ENCODE measurements at places on chromosomes 16 and 17. TPM values are rescaled to one million over a fixed set of nuclear protein-coding genes. Genes with fewer than 3 reads are reported as not detected.

The MILR1 gene
- not detected for total RNA-seq

The GPATCH8 gene
- total RNA-seq = 22.6 TPM

The TNFRSF17 gene
- total RNA-seq = not detected

The KRT27 gene
- 0.79 TPM for total RNA-seq

The TLE7 gene
- not detected for total RNA-seq

The STX1B gene
- 1.5 TPM for total RNA-seq

The P2RX1 gene
- total RNA-seq = not detected

The FOXC2 gene
- 2.3 TPM for total RNA-seq

The SLC38A8 gene
- not detected for total RNA-seq

The ABI3 gene
- total RNA-seq = not detected

The ATAD5 gene
- 2.7 TPM for total RNA-seq

The CCL7 gene
- total RNA-seq = not detected

The GRAP gene
- 0.65 TPM for total RNA-seq

The RPRML gene
- total RNA-seq = not detected

The SLC16A5 gene
- 32.4 TPM for total RNA-seq

The CCDC154 gene
- 0.33 TPM for total RNA-seq
